ENCODE measurements at places on chromosomes 16 and 17. TPM values are rescaled to one million over a fixed set of nuclear protein-coding genes. Genes with fewer than 3 reads are reported as not detected.
A peak's percentile ranks its signal among the peaks of the same experiment; 100 is the strongest.

Gene ITGAD
- not detected for total RNA-seq

Gene ZNF469
- 1.2 TPM for total RNA-seq

Gene TEKT1
- total RNA-seq: not detected

Gene CD300E
- under 0.01 TPM for total RNA-seq

DNA sequence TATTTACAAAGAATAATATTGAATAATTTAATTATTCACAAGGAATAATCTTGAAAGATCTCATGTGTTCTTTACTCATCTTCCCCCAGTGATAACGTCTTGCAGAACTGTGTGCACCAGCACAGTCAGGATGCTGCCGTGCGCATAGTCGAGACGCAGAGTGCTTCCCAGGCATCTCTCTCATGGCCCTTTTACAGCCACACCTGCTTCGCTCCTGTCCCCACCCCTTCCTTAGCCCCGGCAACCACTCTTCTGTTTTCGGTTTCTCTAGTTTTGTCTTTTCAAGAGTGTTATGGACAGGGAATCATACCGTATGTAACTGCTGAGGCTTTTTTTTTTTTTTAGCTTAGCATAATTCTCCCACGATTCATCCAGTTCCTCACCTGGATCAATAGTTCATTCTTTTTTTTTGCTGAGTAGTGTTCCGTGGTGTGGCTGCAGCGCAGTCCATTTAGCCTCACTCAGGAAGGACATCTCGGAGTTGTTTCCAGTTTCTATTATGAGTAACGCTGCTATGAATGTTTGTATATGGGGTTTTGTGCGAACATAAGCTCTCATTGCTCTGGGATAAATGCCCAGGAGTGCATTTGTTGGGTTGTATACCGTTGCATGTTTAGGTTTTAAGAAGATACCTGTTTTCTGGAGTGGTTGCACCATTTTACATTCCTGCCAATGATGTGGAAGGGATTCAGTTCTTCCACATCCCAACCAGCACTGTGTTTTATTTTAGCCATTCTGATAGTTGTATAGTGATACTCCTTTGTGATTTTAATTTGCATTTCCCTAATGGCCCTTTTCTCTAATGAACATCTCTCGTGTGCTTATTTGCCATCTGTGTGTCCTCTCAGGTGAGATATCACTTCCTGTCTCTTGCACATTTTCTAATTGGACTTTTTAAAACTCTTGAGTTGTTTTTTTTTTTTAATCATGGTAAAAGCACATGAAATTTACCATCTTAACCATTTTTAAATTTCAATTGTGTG, 47.6 kb downstream of the SEC14L1 start:
- DNase-seq: no peak

GRCh38 chr16:4968879-4969483, 10.9 kb downstream of the SEC14L5 start:
- DNase-seq: no peak

GRCh38 chr16:17397499-17397891, 73.3 kb downstream of the XYLT1 start:
- DNase-seq: peak; percentile 37

DNA sequence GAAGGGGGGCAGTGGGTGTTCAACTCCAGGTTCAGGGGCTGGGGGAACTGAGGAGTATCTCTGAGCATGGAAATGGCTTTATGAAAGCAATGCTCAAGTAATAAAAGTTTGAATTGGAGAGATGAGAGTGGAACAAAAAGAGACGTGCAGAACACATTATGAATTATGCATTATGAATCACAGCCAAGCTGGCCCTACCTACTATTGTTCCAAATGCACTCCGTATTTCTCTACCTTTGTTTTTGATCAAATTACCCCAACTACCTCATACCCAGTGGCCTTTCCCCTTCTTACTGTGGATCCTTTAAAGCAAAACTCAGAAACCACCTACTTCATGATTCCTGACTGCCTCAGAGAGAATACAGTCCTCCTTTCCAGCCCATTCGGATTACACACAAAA, 38.1 kb downstream of the TEKT3 start:
- DNase-seq: no peak

DNA sequence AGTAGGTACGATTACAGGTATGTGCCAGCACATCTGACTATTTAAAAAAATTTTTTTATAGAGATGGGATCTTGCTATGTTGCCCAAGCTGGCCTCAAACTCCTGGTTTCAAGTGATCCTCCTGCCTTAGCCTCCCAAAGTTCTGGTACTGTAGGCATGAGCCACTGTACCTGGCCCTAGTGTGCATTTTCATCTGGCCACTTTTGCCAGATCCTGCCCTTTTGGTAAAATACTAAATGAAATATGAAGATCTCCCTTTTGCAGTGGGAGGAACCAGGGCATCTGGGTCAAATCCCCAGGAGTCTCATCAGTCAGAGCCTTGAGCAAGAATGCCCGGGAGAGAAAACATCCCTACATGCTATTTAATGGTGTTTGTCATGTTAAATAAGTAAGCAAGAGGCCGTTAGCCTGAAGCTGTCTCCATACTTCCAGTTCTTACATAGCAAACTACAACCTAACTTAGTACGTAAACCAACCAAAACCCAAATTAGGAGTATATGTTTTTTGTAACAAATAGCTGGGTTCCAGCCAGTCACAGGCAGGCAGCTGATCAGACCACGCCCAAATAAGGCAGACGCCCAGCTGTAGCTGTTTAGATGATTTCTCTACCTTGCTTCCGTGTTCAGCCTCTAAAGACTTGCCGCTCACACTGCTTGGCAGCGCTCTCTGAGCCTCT, 46.5 kb upstream of the CLEC18A start:
- DNase-seq: no peak

GRCh38 chr16:546909-547770, 13.1 kb upstream of the PRR35 start:
- DNase-seq: peak; percentile 55

DNA sequence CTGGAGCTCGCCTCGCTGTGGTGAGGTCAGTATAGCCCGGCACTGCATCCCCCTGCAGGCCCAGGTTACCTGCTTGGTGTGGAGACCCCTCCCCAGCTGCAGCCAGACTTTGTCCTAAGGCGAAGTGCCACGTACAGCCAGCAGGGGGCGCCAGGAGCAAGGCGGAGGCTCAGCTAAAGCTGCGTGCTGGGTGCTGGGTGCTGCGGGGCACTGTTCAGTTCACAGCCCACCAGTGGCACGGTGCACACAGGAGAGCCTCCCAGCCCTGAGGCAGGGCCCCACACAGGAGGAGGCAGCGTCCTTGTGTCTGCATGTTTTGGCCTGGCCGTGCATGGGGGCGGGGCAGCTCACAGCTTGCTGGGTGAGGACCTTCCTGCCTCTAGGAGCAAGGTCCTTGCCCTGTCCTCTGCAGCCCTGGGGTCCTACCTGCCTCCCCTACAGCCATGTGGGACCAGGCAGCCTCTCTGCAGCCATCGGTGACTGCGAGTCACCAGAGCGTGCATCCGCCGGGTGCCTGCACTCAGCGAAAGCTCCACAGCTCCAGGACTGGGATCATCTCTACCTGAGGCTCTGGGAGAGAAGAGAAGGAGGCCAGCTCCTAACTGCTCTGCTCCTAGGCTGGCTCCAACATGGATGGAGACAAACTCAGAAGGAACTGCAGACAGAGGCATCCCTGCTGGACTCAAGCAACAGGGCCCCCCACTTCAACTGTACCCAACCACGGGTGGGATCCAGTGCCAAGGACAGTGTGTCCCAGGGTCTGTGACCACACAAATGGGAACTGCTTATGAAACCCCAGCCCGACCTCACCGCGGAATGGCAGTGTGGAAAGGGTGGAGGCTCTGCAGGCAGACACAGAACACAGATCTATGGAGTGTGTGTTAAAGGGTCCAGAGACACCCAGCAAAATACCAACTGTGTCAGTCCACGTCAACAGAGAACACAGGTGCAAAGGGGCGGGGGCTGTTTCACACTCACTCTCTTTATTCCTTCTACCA, 19.0 kb downstream of the SLC7A5 start:
- DNase-seq: no peak

DNA sequence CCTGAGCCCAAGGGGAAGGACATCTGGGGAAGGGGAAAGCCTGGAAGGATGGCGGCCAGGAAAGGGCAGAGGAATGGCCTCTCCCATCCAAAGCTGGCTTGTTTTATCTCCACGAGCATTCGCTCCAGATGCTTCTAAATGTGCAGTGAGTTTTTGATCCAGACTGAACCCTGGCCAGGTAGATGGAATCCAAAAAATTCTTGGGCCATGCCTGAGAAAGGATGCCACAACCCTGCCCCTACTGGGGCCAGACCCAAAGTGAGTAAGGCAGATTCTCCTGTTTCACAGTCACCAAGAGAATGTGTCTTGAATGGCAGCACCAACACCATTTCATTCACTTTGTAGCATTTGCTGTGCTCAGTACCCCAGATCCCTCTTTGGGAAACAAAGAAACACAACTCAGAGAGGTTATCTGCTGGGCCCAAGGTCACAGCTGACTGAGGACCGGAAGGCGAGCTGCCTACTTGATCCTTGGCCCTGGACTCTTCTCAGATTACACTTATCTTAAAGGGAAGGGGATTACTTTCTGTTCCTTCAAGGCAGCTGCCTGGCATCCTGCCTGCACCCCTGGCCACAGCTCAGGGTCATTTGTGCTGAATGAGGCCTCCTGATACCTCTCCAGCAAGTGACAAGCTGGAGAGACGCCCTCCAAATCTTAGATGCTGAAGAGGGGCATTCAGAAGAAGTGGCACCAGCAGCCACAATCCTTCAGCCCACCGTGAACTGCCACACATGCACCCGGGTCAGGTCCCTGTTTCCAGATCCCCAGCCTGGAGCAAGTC, 3.6 kb downstream of the LRRC75A start:
- no peak for DNase-seq

- no peak for DNase-seq
Measured at GRCh38 chr16:86459266-86459665, 51.1 kb upstream of the FOXF1 start.

DNA sequence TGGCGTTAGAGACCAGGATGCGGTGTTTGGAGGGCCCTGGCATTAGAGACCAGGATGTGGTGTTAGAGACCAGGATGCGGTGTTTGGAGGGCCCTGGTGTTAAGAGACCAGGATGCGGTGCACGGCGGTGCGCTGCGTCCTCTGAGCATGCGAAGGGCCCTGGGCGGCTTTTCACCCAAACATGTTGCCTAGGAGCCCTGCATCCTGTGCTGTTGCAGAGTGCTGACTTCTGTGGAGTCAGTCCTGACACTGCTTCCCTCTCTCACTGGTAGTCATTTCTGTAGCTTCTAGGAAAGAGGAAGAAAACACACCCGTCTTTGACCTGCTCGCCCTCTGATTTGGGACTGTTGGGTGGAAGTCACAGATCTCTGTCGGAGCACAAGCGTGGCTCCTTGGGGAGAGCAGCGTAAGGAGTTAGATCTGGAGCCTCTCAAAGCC, 141.2 kb downstream of the LAT start:
- DNase-seq: no peak

- no peak for DNase-seq
Measured at GRCh38 chr17:72710202-72710601, 382.3 kb downstream of the SLC39A11 start.

- DNase-seq: no peak
Measured at GRCh38 chr17:17172001-17172939, 33.9 kb downstream of the PLD6 start.

- no peak for DNase-seq
Measured at GRCh38 chr16:21338537-21339268, 60.6 kb upstream of the CRYM start.

- no peak for DNase-seq
Measured at GRCh38 chr17:75068750-75069149, 19.0 kb upstream of the SLC16A5 start.

GRCh38 chr16:20271893-20272292, 55.4 kb downstream of the GP2 start:
- no peak for DNase-seq

GRCh38 chr16:74104022-74104421, 192.6 kb upstream of the PSMD7 start:
- no peak for DNase-seq

GRCh38 chr16:149024-149660, 3.3 kb upstream of the HBZ start:
- DNase-seq: no peak
